ENCODE measurements at places on chromosomes 13 and 19.

DNA sequence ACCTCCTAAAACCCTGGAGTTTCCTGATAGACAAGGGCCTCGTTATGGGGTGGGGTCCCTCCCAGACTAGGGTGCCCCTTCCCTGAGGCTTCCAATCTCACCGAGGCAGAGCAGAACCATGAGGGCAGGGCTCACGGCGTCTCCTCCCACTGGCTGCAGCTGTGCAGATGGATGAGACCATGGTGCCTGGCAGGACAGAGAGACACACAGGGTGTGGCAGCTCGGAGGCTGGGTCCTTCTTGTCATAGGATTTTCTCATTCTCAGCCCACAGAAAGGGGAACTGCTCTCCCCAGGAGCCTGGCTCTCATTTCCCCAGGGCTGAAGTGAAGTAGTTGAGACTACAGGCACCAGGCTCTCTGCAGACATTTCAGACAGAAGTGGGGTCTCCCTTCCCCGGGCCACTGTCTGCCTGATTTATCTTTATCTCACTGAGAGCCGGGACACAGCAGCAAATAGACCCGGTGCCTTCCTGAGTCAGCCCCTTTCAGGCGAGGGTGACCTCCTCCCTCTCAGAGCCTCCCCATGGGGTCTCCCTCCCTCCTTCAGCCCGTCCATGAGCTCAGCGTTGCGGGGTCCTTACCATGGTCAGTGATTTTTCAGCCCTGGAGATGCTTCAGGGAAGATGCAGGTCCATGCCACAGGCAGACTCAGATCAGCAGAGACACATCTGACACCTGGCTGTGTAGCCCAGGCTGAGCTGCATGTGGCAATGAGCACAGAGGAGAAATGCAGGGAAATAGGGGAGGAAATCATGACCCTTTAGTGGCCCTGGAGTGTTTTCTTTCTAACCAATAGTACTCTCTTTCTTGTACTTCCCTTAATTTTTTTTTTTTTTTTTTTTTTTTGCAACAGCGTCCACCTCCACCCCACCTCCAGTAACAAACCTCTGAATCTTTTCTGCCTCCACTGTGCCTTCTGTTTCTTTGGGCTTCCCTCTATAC lies at the start of gene LILRA5:
Gene LILRA5 (minus strand): TSS at position 731 of the 942 bp plus-strand sequence. CDS start 147 bp downstream, at position 584.
- no peak for DNase-seq

- no peak for DNase-seq
Observed at GRCh38 chr13:21355304-21355703, 103.8 kb downstream of the ZDHHC20 start.

DNA sequence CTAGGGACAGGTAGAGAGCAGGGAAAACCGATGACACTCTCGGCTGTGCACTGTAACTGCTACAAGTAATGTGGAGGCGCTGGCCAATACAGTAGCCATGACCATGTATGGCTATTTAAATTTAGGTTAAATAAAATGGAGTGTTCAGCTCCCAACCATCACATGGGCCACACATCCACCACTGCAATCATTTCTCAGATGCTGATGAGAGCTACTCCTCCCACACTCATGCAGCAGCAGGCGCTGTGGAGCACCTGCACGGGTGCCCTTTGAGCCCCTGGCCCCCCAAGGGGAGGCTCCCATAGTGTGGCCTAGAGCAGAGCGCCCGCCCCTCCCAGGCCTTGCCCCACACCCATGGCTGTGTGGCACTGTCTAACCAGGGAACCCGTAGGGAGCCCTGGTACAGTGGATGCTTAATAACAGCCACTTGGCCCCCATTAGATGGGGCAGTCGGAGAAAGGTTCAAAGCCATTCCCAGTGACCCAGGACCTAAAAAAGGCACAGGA lies 6.0 kb downstream of the ACP4 start:
- no peak for DNase-seq

GRCh38 chr13:94204946-94205345 lies 274.5 kb downstream of the DCT start:
- DNase-seq: no peak

DNA sequence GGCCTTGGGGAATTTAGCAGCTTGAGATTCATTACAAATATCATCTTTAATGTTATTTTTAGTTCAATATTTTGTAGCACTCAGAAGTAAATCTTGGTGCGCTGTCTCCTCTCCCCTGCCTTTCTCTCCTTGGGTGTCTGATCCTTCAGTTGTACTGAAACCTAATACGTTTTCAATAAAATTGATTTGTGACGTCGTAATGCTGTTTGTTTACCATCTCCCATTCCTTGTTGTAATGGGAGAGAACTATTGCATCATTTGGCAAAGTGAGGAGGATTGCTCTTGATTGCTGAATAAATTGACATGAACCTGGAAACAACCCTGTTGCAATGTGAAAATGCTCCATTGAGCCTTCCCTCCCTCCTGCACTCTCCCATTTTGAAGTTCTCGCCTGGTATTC lies 43.2 kb upstream of the TSHZ3 start:
- no peak for DNase-seq

DNA sequence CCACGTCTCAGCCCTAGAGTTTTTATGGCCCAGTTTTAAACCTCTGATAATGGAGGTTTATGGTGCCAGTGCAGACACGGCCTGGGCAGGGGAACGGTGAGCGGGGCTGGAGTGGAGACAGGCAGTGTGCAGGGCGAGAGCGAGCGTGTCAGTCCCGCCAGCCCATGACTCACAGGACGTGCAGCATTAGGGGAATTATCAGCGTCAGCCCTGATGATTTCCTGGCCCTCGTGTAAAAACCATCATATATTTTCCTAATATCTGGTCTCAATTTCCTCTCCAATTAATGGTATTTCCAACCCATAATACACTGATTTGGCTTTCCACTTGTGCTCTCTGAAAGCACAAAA lies 104.6 kb upstream of the VSTM2B start:
- DNase-seq: no peak

DNA sequence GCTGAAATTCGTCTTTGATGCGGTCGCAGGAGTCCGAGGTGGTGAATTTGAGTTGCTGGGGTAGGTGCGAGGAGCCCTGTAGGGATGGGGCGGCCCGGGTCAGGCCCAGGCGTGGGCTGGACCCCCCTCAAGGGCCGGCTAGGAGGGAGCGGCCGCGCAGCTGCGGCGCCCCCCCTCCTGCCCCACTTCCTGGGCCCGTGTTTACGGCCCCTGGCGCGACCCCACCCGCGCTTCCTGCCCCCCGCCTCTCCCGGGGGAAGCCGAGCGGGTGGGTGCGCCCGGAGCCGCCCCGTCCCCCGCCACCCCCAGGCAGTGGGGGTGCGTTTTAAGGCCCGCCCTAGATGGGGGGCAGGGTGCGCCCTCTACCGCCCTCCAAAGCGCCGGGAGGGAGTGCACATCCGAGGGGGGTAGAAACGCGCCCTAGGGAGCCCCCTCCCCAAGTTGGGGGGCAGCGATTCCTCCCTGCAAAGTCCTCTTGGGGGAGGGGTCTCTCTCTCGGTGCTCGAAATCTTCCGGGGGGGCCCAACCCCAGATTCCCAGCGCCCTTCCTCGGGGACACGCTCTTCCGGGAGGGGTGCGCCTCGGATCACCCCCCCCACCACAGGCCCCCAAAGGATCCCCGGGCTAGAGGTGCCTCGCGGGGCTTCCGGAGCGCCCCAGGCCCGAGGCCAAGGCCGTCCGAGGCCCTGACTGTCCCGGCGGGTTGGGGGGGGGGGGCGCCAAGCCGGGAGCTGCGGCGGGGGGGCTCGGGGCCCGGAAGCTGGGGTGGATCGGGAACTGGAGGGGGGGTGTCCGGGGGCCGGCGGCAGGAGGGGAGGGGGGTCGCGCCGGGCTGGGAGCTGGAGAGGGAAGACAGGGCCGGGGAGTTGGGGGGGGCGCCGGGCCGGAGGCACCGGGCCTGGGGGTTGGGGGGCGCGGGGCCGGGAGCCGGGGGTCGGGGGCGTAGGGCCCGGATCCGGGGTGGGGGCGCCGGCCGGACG lies 823 bp downstream of the TLE5 start:
- DNase-seq: peak; percentile 78

DNA sequence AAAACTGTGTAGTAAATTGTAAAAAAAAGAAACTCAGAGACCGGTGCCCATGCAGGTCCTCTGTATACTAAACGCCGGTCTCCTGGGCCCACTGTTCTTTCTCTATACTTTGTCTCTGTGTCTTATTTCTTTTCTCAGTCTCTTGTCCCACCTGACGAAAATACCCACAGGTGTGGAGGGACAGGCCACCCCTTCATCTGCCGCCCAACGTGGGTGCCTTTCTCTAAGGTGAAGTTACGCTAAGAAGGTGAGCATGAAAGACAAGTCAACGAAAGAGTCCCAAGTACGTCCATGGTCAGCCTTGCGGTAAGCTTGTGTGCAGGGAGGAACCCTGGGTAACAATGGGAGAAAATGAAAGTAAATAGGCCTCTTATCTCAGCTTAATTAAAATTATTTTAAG lies 48.0 kb upstream of the WASF3 start:
- DNase-seq: no peak

DNA sequence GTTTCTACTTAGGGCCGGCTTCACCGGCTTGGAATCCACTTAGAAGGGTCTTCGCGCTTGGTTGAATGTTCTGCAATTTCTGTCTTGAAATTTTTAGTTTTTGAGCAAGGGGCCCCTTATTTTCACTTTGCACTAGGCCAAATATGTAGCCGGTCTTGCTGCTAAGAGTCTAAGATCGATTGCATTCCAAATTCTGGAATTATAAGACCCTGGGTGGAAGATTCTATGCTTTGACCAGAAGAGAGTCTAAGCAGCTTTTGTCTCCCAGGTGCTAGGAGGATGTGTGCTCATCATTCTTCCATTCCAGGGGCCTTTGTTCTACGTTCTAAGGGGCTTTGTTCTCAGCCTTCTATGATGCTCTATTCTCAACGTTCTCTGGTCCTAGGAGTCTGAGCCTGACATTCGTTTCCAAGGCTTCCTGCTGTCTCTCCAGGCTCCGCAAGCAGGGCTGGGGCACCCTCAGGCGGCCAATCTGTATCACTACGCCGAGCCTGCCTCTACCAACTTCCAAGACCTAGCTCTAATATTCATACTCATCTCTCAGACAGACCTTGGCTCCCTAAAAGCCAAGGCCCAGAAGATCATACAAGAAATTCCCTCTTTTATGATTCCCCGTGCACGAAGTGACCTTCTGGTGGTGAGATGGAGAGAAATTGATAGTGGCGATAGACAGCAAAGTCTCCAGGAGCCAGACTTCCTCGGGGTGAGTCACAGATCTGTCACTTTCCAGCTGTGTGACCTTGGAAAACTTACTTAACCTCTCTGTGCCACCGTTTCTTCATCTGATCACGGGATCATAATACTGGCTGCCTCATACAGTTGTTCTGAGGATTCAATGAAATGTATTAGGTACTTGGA lies 982 bp upstream of the DACT3 start:
- peak; percentile 87 for DNase-seq

DNA sequence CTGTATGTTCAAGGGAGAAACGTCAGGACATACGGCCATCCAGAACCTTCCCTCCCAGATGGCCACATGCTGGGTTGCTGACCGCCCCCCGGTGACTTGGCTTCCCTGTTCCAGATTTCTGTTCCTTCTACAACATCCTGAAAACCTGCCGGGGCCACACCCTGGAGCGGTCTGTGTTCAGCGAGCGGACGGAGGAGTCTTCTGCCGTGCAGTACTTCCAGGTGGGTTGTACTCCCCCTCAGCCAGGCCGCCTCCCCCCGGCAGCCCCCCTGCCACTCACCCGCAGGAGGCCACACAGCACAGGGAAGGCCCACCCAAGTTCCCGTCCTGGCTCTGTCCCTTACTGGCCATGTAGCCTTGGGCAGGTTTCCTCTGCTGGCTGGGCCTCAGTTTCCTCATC lies 20.5 kb downstream of the YIPF2 start:
- DNase-seq: no peak

DNA sequence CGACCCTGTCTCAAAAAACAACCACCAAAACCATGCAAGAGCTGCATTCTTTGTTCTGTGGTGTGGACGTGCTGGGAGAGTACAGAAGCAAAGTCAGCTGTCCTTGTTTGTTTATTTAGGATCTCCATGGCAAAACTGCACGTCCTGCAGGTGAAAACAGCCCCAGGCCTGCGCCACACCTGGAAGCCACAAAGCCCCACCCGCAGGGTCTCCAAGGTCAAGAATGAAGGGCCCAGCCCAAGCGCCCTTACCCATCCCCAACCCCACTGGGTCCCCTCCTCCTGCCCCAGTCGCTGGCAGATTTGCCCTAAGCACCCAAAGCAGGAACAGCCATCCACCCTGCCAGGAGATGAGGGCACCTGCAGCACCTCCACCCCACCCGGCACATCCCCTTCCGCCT lies 10.5 kb downstream of the MBD3 start:
- DNase-seq: no peak

DNA sequence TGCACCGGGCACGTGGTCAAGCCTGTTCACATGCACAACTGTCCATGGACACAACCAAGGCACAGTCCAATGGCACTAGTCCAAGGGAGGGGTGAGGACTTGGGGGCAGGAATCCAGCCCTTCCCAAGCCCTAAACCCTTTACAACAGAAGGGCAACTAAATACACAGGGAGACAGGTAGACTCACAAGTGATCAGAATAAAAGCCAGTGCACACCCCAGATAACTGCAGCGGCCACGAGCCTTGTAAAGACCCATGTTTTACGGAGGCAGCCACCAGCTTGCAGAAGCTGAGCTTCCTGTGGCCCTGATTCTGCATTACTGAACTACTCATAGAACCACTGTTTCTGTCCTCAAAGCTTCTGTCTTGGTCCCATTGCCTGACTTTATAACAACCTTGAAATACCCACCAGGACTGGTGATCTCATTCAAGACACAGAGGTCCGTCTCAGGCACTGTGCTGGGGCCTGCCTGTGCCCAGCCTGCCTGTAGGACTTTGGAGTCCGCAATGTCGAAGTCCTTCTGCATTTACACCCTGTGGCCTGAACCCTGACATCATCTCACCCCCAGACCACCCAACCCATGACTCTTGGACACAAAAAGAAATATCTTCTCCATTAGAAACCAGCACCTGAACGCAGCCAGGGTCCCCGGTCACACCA lies 181.2 kb downstream of the COL4A1 start:
- no peak for DNase-seq

- no peak for DNase-seq
Observed at GRCh38 chr13:44713788-44714469, 137.8 kb upstream of the TSC22D1 start.

DNA sequence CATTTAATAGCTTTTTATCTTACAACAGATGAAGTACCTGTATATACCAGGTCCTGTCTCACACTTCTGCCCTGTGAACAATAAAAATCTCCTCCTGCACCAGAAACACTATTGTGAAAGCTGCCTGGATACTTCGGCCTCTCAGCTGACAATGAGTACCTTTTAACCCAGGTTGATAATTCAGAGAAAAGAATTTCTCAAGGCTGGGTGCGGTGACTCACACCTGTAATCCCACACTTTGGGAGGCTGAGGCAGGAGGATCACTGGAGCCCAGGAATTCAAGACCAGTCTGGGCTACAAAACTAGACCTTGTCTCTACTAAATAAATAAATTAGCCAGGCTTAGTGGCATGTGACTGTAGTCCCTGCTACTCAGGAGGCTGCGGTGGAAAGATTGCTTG lies 65.3 kb upstream of the TM9SF2 start:
- DNase-seq: no peak

DNA sequence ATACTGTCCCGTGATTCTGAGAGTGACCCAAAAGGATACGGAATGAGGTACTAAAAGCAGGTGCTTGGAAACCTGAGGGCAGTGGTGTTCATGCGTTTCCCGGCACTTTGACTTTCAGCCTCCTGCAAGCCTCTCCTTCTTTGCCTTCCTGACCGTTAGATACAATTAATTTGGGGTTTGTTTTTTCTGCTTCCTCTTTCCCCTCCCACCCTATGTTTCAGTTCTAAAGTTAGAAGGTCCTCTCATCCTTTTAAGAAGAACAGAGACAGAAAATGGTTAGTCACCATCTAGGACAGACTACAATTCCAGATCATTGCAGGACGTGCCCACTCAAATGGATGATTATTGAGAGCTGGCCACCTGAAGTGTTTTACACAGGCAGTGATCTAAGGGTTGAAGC lies 1.8 kb upstream of the LILRB4 start:
- DNase-seq: no peak

- DNase-seq: peak; percentile 85
Observed at GRCh38 chr19:48644839-48645619, 958 bp downstream of the CA11 start.

Measured in sciatic nerve (tissue), 2 donors.